ENCODE measurements at places on chromosomes 12 and 14.

- DNase-seq = no peak
Measured at GRCh38 chr12:6124411-6125309, at the start of gene VWF. Gene VWF (minus strand): TSS chr12:6124670. CDS start chr12:6123196, 1,474 bp downstream.

DNA sequence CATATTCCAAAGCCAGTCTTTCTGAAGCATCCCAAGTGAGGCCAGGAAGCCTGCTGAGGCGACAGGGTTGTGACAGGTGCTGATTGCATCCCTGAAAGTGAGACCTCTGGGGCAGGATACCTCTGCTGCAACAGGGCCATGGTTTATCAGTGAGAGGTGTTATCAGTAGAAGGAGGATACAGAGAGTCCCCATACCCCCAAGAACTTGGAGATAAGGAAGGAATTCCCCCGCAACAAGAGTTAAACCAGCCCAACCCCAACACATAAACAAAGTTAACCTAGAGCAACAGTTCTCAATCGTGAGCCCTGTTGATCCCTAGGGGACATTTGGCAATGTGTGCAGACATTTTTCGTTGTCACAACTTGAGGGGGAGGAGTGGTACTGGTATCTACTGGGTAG lies 233.1 kb upstream of the NOS1 start:
- no peak for DNase-seq

DNA sequence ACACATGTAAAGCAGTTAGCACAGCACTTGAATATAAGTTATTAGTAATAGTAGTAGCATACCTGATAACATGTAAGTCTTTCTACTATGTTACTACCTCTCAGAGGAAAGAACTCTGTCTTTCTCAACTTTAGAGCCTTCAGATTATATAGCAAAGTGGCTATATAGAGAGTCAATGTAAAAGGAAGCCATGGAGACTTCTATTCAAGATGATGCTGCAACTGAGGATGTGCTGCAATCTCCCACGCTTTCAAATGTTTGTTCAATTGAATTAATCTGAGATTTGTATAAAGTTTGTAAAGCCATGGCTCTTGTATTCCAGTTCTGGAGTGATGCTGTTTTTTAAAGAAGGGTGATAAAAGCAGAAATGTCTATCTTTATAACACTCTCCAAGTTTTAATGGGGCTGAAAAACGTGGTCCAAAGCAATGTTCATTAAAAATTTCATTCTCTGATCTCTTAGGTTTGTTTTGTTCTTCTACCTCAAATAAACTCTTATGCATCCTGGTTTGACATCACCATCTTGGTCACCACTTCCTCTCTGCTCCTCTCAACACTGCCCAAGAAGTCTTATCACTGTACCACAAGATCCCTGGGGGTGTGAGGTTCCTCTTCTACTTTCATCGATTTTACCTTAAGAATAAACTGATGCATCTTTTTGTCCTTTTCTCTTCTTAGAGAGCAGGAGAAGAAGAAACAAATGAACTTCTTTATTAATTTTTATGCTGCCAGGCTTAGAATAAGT lies 40.6 kb downstream of the C12orf42 start:
- DNase-seq = no peak

DNA sequence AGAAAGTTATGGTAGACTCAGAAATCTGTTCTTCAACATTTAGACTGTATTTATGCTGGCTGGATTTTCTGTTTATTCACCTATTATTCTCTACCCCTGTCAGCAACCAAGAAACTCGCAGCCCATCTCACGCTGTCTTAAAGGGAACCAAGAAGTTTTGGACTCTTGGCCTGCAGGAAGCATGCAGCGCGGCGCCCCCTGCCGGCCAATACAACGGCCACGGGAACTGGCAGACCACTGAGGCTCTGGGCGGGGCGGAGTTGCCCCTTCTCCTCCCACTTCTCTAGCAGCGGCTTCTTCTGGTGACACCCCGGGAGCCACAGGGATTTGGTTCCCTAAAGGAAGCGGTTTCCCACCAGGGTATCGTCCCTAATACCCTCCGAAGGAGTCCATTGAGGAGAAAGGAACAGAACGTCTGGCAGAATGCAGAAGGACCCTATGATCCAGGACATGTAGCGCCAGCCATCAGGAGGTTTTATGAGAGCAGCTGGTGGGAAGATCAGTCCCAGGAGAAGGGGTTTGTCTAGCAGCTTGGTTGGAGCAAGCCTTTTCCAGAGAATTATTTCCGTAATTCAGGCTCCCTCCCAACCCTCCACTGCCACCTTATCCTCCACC lies 21.0 kb upstream of the RNASE2 start:
- DNase-seq = peak; percentile 32

GRCh38 chr12:86148071-86148470 lies 108.1 kb downstream of the MGAT4C start:
- no peak for DNase-seq

DNA sequence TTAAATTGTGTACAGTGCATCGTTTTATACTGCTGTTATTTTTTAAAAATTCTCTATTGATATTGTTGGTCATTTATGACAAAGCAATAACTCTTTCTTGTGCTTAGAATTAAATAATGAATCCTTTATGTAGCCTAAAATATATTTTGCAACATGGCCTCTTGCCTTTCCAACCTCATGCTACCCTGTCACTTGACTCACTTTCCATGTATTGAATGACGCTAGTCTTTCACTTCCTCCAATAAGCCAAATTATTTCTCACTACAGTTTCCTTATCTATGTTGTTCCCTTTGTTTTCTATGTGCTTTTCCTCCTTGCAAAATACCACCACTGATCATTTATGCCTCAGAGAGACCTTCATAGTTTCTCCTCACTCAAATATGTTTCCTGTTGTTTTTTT lies 16.3 kb upstream of the EPYC start:
- no peak for DNase-seq

GRCh38 chr12:67969134-67969802 lies 20.0 kb upstream of the IFNG-AS1 start:
- no peak for DNase-seq

- DNase-seq = peak; percentile 73
Measured at GRCh38 chr12:74021937-74022336, 515.7 kb upstream of the ATXN7L3B start.

Measured in ELR (cell line).